ENCODE measurements at places on chromosomes 11 and 22.

DNA sequence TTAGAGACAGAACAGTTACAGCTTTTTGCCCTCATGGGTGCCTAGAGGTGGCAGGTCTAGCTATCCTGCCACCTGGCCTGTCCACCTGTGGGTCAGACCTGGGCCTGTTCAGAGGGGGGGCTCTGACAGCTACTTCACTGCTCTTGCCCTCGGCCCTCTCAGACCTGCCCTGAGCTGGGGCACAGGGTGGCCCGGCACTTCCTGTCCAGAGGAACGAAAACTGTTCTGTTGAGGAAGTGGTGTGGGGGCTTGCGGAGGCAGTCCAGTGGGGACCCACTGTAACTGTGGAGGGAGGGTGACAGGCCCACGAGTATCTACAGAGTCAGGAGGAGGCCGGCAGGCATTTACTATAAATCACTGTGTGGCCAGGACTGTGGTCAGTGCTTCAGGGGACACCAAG is 16.2 kb downstream of the TESMIN start:
- DNase-seq, result no peak

DNA sequence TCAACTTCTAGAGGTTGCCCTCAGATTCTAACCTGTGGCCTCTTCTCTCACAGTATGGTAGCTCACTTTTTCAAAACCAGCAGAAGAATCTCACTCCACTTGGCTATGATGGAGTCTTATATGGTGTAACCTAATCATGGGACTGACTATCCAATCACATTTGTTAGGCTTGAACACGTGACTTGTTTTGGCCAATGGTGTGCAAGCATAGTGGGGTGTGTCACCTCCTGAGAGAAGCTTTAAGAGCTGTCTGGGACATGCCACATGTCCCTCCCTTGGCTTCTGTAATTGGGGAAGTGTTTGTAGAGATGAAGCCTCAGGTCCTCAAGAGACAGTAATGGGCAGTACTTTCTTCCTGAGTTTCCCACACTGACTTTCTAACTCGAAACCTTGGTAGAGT is 12.8 kb upstream of the SMIM38 start:
- no peak for DNase-seq

DNA sequence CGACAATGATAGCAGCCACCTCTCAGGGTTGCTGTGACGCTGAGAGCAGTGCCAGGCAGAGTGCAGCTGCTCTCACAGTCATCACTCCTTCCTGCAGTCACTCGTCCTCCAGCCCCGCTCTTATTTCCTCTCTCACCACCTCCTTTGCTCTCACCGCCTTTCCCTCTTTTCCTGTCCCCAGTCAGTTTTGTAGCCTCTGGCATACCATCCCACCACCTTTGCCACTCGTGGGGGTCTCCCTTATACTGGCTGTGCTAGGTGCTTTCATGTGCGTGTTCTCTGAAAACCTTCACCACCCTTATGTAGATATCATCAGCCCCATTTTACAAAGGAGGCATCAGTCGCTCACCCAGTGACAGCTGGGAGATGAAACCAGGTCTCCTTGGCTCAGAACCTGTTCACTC is 19.3 kb upstream of the ST3GAL4 start:
- no peak for DNase-seq

- DNase-seq, result peak; percentile 88
Observed at GRCh38 chr22:30649430-30650007, 13.9 kb downstream of the SLC35E4 start.

- DNase-seq, result no peak
Observed at GRCh38 chr11:106156290-106156937, 79.0 kb downstream of the AASDHPPT start.

DNA sequence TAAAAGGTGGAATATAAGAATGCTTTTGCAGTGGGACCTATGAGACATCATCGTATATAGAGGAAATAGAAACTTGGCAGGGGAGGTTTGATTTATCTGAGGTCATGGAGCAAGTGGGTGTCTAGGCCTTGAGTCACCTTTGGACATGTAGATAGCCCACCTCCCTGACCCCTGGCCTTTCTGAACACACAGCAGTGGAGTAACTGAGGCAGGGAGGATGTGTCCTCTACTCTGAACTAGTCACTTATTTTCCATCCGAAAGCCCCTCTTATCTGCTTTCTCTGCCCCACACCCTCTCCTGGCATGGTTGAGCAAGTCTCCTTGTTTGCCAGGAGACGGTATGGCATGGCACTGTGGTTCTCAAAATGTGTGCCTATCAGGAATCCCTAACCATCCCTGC is 7.9 kb downstream of the CD82 start:
- DNase-seq, result no peak

GRCh38 chr11:57484141-57484710 is 23.9 kb downstream of the RTN4RL2 start:
- no peak for DNase-seq

GRCh38 chr11:67732045-67732787 is 57.8 kb upstream of the ALDH3B2 start:
- peak; percentile 53 for DNase-seq
